ENCODE measurements at places on chromosomes 7 and 10. TPM values are rescaled to one million over a fixed set of nuclear protein-coding genes. Genes with fewer than 3 reads are reported as not detected.
A peak's percentile ranks its signal among the peaks of the same experiment; 100 is the strongest.

DNA sequence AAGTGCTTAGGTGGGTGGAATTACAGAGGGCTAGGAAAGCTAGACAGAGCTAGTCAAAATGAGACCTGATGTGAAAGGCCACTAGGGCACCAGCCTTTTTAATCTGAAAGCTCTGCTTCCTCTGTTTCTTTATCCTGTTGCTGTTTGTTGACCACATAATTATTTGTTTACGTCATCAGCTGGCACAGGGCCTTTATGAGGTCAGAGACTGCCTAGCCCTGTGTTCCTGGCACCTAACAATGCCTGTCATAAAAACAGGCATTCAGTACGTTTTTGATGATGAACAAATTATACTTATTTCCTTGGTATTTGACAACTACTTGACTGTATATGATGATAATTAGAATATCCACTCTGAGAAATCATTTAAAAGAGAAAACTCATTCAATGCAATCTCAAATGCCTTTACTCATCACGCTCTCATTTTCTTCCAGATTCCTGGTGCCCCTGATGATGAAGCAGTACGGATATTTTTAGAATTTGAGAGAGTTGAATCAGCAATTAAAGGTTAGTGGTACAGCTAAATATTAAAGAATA is 26.0 kb downstream of the RBM17 start:
- H3K4me1 ChIP-seq = no peaks in the 10 kb centered on the region
- H3K27me3 ChIP-seq = no peaks in the 10 kb centered on the region
- peaks cover 72% of the 10 kb centered on the region for H3K36me3 ChIP-seq
- no peak overlapping the region for H3K27ac ChIP-seq
- DNase-seq = no peak

- H3K27me3 ChIP-seq = no peaks in the 10 kb centered on the region
- H3K27ac ChIP-seq = no peak overlapping the region
- DNase-seq = no peak
- H3K36me3 ChIP-seq = no peaks in the 10 kb centered on the region
- no peaks in the 10 kb centered on the region for H3K4me1 ChIP-seq
- H3K4me3 ChIP-seq = no peak overlapping the region
These were observed 999.7 kb downstream of the NRG3 start for GRCh38 chr10:82874671-82875070.

- peak overlapping the region; percentile 1 for H3K4me3 ChIP-seq
- no peaks in the 10 kb centered on the region for H3K27me3 ChIP-seq
- no peaks in the 10 kb centered on the region for H3K36me3 ChIP-seq
- H3K4me1 ChIP-seq = peaks cover 94% of the 10 kb centered on the region
- DNase-seq = no peak
- peak overlapping the region; percentile 10 for H3K27ac ChIP-seq
These were observed 9.6 kb downstream of the CAPZA2 start for GRCh38 chr7:116872026-116872425.

DNA sequence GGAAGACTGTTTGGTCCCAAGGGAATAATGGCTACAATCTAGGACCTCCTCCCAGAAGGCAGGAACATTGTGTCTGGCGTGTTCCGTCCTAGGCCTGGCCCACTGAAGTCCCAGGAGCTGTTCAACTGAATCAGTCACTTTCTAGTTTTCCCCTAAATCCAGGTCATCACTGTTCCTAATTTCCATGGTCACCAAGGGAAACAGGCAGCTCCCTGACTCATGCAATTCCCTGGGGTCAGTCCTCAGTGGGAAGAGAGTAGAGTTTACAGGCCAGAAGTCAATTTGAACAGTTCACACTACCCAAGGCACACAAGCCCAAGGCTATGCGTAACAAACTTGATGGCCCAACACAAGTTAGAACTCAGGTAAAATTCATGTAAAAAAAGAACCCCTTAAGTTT is 44.0 kb downstream of the CREB3L2 start:
- no peak overlapping the region for H3K4me3 ChIP-seq
- peaks cover 39% of the 10 kb centered on the region for H3K4me1 ChIP-seq
- H3K27ac ChIP-seq = peak overlapping the region; percentile 22
- no peaks in the 10 kb centered on the region for H3K36me3 ChIP-seq
- DNase-seq = no peak

DNA sequence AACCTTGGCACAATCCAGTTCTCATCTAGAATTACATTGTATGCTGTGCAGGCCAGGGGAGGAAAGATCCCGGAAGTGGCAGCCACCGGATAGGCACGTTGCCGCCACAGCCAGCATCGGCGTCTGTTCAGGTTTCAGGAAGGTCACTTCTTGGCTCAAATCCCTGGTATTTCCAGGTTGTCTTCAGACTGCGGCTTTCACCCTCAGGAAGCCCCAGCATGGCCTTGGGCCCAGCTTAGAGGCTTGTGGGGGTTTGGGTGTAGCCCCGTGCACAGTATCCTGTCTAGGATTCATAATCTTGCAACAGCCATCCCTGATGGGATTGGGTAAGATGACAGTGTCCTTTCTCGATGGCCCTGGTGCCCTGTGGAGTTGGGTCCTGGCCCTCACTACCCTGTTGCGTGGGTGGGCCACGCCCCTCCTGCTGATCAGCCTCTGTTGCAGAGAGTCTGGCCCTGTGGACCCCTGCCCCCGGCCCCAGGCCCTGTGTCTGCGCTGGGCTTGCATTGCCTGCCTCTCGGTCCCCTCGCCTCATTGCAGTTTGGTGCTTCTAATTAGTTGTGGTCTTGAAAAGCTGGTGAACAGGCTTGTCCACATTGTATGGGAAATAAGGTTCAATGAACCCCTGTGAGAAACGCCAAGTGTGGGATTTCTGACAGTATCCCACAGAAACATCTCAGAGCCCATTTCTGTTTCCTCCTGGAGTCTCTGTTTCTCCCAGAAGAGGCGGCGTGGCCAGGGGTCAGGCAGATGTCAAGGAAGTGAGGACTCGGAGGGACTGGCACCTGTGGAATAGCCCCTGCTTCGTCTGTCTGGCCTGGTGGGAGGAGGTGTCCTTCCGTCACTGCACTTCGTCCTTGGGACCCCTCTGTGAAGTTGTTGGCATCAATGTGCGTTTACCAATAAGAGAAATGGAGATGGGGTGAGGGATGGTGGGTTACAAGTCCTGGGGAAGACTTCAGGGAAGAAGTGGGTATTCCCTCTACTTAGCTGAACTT is 77.5 kb downstream of the MGMT start:
- no peak overlapping the region for H3K27ac ChIP-seq
- H3K27me3 ChIP-seq = no peaks in the 10 kb centered on the region
- H3K36me3 ChIP-seq = no peaks in the 10 kb centered on the region
- H3K4me3 ChIP-seq = no peak overlapping the region
- H3K4me1 ChIP-seq = no peaks in the 10 kb centered on the region

- no peak overlapping the region for H3K4me3 ChIP-seq
- H3K4me1 ChIP-seq = no peaks in the 10 kb centered on the region
- no peaks in the 10 kb centered on the region for H3K27me3 ChIP-seq
- no peak overlapping the region for H3K27ac ChIP-seq
- peak; percentile 86 for DNase-seq
These were observed 30.3 kb upstream of the GRB10 start for GRCh38 chr7:50812841-50813475.

DNA sequence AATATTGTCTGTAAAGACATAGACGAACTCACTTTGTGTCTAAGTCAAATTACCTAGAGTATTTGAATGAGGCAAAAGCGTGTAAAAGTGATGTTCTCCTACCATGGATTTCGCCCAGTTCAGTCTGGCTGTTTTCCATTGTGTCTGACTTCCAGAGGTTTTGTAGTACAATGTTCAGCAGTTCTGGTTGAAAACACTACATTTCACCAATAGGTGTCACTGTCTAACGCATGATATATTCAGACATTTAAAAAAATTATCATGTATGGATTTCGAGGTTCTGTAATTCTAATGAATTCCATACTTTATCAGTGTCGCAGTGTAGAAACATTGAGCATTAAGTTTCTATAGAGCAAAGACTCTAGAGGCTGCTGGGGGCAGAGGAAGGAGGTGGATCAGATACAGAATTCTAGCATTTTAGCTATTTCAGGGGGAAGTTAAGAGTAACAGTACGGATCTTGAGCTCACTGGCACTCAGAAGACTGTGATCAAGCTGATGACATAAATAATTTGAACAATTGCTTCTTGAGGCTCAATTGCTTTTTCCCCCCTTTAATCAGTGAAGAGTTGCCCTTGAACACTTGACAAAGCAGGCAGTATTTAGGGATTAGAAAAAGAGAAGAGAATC is 196.9 kb upstream of the RHOBTB1 start:
- peak; percentile 88 for DNase-seq
- peaks cover 8% of the 10 kb centered on the region for H3K4me1 ChIP-seq
- no peak overlapping the region for H3K27ac ChIP-seq
- no peak overlapping the region for H3K4me3 ChIP-seq
- no peaks in the 10 kb centered on the region for H3K27me3 ChIP-seq

DNA sequence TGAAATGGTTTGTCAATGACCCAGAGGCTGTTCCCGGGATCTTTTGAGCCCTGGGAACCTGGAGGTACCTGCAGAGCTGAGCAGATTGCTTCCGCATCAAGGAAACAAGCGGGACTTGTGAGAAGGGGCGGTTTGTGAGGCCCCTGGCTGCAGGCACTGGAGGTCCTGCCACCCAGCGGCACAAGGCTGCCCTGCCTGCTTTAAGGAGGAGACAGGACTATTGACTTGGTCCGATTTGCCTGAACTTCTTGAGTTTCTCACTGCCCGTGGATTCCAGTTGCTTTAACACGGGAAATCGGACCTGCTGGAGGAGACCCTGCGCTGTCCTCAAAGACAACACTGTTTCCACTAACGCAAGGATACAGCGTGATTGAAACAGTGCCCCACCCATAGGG is 130.1 kb downstream of the DNAJB6 start:
- peaks cover 3% of the 10 kb centered on the region for H3K4me1 ChIP-seq
- H3K27me3 ChIP-seq = peaks cover 74% of the 10 kb centered on the region

DNA sequence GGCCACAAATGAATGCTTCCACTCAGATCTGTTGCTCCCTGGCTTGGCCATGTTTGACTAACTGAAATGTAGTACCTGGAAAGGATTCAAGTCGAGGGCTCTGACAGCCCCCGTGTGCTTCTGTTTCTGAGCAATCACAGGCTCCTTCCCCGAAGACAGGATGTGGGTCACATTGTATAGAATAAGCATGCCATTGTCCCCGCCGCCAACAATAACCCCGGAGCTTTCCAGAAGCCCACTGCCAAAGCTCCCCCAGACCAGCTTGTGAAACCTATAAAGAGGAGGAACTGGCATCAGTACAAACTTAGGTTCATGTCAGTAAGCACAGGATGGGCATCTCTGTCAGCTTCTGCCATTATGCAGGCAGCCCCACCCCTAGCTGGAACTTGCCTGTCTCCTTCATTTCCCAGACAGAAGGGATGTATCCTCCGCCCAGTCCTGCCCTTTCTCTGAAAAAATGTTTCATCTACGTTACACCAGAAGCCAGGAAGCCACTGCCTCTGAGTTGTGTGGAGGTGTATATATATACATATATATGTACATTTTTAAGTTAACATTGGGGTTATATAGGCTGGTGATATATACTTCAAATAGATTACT is 10.3 kb downstream of the SEC31B start:
- peaks cover 43% of the 10 kb centered on the region for H3K36me3 ChIP-seq
- H3K4me1 ChIP-seq = peaks cover 16% of the 10 kb centered on the region
- no peak overlapping the region for H3K4me3 ChIP-seq
- H3K27ac ChIP-seq = no peak overlapping the region

DNA sequence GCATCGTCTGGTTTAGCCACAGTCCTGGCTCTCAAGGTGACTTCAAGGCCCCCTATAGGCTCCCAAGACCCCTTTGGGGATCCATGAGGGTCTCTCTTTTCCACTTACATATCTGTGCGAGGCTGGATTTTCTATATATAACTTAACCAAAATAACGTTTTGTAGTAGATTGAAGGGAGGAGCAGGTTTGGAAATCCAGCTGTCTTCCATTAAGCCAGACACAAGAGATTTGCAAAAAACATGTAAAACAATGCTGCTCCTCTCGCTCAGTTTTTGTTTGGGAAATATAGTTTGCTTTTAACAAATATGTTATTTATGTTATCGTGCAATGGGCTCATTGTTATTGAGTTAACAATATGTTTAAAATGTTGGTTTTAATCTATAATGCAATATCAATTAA is 811.2 kb downstream of the TYW1 start:
- H3K4me3 ChIP-seq = no peak overlapping the region
- no peak for DNase-seq
- H3K27me3 ChIP-seq = no peaks in the 10 kb centered on the region
- H3K36me3 ChIP-seq = no peaks in the 10 kb centered on the region

DNA sequence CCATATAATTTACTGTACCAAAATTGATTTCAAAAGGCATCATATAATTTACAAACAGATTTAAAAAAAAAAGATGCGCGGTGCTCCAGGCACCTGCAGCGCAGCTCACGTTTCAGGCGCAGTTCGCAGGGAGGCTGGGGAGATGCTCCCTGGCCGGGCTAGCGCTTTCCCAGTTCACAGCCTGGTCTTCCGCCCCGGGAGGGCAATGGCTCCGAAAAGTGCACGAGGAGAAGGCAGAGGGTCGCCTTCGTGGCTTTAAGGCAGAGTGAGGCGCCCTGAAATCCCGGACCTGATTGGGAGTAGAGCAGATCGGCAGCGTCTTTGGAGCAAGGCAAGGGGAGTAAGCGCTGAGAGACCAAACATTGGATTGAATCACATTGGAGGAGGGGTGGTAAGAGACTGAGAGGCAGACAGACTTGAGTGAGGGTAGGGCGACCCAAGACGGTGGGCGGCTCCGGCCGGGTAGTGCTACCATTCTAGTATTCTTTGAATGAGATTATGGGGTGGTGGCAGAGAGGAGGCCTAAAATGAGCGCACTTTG is 1.5 kb downstream of the NEUROG3 start:
- no peak overlapping the region for H3K27ac ChIP-seq

GRCh38 chr7:93364806-93365205 is 132.6 kb downstream of the VPS50 start:
- no peaks in the 10 kb centered on the region for H3K4me1 ChIP-seq
- no peak overlapping the region for H3K27ac ChIP-seq
- DNase-seq = no peak
- H3K36me3 ChIP-seq = no peaks in the 10 kb centered on the region
- no peak overlapping the region for H3K4me3 ChIP-seq

GRCh38 chr7:100604976-100605911 is 3.1 kb downstream of the PCOLCE start:
- H3K36me3 ChIP-seq = no peaks in the 10 kb centered on the region
- no peaks in the 10 kb centered on the region for H3K27me3 ChIP-seq
- peak overlapping the region; percentile 83 for H3K27ac ChIP-seq
- peak overlapping the region; percentile 77 for H3K4me3 ChIP-seq
- peaks cover 23% of the 10 kb centered on the region for H3K4me1 ChIP-seq
- DNase-seq = peak; percentile 68

DNA sequence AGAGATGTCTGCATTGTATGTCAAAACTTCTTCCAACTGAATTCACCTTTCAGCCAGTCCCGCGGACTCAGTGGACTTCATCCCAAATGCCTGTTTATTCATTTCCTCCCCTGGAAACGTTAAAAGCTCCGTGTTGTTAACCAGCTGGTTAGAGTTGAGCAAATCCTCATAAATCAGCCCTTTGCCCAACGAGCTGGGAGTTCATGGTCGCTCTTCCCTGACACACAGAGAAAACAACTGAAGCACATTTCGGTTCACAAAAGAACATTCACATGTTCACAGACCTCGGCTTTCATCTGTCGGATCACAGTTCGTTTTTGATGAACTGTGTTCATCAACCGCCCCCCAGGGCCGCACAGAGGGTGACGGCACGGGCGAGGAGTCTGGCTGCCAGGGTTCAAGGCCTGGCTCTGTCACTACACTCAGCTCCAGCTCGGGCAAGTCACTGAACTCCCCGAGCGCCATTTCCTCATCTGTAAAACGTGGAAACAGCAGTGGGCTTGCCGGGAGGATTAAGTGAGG is 62.6 kb downstream of the GLI3 start:
- peak overlapping the region; percentile 66 for H3K27ac ChIP-seq
- no peaks in the 10 kb centered on the region for H3K4me1 ChIP-seq
- no peaks in the 10 kb centered on the region for H3K27me3 ChIP-seq
- DNase-seq = peak; percentile 50
- no peaks in the 10 kb centered on the region for H3K36me3 ChIP-seq
- H3K4me3 ChIP-seq = no peak overlapping the region

EPHB6 gene
- 5.4 TPM for total RNA-seq

GPR37 gene
- total RNA-seq = not detected

VPS37D gene
- not detected for total RNA-seq

TCERG1L gene
- total RNA-seq = not detected

TRIL gene
- total RNA-seq = 3.6 TPM
